ENCODE measurements at places on chromosomes 4 and X.

DNA sequence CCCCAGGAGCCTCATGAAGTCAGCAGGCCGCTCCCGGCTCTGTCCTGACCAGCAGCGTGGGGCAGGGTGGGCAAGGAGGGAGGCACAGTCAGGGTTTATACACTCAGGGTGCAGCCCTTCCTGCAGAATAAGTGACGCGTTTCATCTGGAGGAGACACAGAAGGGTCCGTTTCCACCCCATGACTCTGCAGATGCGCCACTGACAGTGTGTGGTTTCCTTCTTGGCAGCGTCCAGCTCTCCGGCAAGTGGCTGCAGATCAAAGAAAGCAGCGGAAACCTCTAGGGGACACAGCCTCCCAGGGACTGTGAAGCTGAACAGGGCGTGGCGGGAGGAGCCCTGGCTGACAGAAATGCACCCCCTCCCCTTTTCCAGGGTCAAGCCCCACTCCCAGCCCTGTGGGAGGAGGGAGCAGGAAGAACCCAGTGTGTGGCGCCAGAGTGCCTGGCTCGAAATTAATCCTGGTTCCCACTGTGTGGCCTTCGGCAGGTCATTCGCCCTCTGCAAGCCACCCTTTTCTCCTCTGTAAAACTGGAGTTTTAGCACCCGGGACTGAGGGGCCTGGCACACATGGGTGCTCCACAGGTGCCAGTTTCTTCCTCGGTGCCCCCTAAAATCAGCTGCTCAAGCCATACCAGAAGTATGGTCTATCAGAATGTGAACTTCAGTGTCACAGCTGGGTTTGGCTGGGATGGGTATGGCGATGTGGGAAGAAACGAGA, 17.3 kb upstream of the TBC1D14 start:
- DNase-seq: no peak

DNA sequence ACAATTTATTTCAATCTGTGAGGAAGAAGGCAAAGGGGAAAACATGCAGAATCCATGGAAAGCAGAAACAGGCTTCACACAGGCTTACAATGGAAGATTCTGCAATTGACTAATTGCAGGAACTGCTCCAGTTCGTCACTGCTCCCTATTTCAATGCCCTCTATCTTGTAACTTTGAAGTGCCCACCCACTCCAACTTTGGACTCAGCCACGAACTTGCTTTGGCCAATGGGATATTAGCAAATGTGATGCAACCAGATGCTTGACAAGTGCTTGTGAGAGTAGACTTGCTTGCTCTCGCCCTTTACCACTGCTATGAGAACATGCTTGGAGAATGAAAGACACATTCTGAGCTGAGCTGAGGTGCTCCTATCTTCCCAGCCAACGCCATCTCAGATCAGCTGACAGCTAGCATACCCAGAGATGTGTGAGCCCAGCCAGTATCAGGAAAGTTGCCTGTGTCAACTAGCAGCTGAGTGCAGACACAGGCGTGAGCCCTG, 105.7 kb upstream of the PTCHD1 start:
- DNase-seq: no peak

DNA sequence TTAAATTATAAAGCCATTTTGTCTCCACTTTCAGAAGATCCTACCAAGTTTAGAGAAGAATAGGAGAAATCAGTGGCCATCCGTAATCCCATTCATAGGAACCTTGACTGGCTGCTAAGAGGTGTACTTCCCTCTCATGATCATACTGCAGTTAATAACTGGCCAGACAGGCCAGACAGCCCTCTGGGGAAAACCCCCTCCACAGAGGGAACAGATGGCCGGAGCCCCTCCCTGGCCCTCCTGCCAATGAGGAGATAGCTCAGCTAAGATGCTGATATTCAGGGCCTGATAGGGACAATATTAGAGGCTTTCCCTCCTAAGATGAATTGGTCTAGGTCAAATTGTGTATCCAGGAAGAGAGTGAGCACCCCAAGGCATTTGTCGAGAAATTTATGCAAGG, 200.0 kb upstream of the MAOA start:
- no peak for DNase-seq

DNA sequence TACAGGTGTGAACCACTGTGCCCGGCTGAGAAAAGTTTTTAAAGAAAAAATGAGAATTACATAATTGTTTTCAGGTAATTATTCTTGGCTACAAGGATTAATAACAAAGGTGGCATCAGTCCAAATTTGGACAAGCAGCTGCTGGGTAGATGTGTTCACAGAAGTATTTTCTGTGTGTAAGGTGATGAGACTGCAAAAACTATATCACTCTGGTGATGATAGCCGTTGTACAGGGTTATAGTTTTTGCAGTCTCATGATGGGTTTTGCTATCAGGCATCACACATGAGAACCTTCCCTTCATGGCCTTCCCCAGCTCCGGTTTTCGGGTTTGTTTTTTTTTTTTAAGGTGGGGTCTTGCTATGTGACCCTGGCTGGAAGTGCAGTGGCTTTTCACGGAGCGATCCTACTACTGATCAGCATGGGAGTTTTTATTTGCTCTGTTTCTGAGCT, 5.1 kb upstream of the SLC10A3 start:
- no peak for DNase-seq

DNA sequence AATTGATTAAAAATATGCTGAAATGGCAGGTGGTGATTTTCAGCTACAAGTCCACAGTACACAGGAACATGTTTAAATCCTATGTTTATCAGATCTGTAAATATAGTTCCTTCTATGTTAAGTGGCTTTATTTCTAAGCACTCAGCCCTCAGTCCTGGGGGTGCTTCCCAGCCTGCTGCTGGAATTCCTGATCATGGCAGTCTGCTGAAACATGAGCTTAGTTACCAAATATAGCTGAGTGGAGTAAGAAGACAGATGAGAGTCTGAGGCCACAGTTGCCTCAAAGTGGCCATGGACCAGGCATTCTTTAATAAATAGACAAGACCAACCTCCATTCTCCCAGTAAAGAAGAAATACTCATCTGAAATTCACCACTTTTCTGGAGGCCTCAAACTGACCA, 17.1 kb upstream of the DDX60 start:
- DNase-seq: no peak

- no peak for DNase-seq
These were observed 210.1 kb upstream of the MAB21L2 start for GRCh38 chr4:150371869-150372268.

DNA sequence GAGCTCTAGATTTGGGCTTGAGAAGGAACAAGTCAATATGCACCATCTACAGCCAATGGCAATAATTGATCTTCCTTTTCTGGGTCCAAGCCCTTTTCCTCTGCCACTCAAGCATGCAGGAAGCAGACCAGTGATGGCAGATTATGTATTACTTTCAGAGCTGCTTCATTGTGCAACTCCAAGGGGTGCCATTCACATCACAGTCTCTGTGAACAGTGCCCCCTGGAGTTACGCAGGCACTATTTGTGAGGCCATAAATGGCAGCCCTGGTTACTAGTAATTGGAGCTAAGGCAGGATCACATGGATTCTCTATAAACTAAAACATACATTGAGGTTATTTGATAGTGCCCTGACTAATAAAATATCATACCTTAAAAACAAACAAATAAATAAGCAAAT, 313.4 kb upstream of the SLC7A11 start:
- no peak for DNase-seq

- no peak for DNase-seq
These were observed 16.1 kb downstream of the ABCD1 start for GRCh38 chrX:153740631-153741222.

GRCh38 chr4:25817059-25817681, 45.6 kb downstream of the SEL1L3 start:
- DNase-seq: no peak

DNA sequence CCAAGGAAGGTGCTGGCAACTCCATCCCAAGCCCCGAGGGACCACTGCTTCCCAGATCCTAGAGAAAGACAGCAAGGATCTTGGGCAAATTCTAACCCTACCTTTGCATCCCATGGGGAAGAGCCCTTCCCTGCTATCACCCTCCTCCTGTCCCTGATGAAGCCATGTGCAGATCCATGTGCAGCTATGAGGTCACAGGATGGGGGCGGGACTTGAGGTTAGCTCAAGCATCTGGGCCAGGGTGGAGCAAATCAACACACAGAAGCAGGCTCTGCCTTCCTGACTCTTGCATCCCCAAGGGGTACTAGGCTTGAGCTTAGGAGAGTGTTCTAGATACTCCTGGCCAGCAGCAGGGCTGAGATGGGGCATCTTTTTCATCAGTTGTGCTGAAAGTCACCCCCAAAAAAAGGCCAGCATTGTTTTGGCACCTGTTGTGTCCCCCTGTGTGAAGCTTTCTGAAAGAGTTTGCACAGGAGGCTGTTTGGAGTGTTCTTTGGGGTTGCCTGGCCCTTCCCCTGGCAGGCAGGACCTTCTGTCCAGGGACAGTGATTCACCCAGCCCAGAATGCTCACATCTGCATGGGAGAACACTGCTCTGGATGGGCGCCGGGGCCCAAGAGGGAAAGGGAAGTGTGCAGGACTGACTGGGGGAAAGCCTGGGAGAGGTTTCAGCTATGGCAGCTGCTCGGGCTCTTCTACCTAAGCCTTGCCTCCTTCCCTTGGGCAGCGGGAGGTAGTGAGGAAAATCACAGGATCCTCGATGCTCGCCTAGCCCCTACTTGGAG, 50.8 kb downstream of the PRPS1 start:
- DNase-seq: peak; percentile 41

- no peak for DNase-seq
These were observed 49.4 kb downstream of the ANXA3 start for GRCh38 chr4:78601013-78601412.

DNA sequence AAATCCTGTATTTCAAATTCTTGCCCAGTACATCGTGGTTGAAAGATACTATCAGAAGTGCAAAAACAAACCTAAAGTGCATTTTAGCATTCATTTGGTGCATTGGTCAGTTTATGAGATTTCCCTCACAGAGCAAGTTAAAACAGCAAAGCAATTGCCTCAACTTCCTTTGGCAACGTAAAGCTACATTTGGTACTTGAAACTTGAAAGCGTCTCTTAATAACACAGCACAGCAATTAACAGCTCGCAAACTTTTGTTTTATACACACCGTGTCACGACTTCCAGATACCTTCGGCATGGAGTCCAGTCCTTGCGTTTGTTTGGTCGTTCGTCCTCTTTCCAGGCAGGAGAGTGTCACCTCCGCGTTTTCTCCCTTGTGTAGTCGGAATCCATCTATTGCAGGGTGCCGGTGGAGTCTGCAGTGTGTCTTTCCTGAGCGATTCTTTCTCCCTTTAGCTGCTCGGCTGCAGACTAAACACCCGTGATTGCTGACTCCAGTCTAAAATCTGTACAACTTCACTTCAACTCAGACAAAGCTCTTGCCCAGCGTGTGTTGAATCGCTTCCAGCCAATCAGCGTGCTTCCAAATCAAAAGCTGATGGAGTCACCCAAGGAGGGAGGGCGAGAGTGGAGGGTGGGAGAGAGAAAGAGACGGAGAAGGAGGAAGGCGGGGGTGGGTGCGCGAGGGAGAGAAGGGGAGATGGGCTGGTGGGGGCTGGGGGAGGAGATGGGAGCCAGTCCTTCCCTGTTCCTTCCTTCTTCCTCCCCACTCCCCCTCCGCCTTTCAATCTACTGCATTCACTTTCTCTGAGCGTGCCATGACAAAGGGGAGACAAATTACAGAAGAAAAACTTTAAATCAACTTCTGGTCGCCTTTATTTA, at the start of gene PCDH18:
TSS of gene PCDH18 (minus strand) at position 509 of the 883 bp plus-strand sequence. CDS start at position 103, 406 bp downstream.
- DNase-seq: no peak

DNA sequence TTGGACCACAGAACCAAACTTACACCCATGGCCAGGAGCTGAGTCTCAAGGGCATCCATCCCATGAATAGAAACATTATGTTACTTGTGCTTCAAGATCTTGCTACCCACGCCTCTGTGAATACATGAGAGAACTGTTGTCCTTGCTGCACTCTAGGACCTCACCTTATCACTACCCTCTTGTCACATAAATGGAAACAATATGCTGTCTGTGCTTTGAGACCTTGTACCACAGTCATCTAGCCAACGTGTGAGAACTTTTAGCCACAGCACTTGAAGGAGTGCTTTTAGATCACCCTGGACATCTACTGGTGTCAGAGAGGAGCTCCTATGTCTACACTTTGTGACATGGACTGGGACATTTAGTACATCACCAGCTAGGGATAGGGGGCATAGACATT, 30.7 kb upstream of the HUWE1 start:
- no peak for DNase-seq

DNA sequence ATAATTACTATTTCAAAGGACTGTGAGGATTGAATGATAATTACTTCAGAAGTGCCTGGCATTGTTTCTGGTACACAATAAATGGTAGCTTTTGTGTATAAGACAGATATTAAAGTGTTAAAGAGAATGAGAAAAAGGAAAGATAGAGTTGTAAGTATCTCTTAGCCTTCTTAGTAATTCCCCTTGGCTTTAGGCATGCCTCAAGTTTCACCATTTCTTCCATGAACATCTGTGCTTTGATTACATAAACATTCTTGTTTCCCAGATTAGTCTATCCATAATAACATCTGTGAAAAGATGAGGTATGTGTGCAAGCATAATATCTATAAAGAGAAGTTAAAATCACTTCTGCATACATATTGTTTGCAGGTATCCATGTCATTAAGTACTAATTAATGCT, 230.9 kb upstream of the TEX13A start:
- DNase-seq: no peak

- no peak for DNase-seq
These were observed 15.2 kb downstream of the GAB1 start for GRCh38 chr4:143351774-143352451.

- no peak for DNase-seq
These were observed 63.1 kb upstream of the CITED1 start for GRCh38 chrX:72368796-72369195.

DNA sequence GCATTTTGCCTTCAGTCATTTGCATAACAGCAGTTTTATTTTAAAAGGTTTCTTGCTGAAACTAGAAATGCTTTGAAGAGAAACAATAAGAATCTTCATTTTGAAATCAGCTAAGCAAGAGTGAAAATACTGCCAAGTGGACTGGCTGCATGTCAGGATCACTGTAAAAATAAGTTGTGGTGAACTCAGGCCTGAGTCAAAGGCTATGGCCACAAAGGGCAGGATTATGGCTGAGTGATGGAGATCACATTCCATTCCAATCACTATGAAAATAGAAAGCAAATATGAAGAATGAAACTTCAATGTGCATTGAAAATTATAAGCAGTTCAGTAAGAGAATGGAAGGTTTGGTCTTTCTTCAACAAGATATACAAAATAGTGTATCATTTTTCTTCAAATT, 224.5 kb downstream of the PCDH18 start:
- DNase-seq: no peak

DNA sequence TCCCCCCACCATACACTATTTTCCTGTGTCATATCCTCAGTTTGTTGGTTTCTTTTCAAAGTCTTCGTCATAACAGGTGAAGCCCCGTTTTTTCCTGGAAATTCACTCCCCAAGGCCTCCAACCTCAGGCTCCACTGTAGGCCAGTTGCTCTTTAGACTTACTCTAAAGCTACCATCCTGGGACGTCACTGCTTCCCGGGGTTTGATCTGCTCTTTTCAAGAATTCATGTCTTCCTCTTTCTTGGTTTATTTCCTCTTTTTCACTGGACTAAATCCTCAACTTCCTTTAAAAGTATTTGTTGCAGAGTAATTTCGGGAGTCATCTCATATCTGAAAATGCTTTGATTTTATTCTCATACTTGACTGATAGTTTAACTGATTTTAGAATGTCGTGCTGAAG, 6.5 kb upstream of the SERTM2 start:
- no peak for DNase-seq

Measured in activated T-cell treated with anti-CD3 and anti-CD28 coated beads for 4 hours (primary cell).